ENCODE measurements at places on chromosomes 7 and 10.

GRCh38 chr10:130997267-130998045 is 314.1 kb downstream of the TCERG1L start:
- no peak for DNase-seq

DNA sequence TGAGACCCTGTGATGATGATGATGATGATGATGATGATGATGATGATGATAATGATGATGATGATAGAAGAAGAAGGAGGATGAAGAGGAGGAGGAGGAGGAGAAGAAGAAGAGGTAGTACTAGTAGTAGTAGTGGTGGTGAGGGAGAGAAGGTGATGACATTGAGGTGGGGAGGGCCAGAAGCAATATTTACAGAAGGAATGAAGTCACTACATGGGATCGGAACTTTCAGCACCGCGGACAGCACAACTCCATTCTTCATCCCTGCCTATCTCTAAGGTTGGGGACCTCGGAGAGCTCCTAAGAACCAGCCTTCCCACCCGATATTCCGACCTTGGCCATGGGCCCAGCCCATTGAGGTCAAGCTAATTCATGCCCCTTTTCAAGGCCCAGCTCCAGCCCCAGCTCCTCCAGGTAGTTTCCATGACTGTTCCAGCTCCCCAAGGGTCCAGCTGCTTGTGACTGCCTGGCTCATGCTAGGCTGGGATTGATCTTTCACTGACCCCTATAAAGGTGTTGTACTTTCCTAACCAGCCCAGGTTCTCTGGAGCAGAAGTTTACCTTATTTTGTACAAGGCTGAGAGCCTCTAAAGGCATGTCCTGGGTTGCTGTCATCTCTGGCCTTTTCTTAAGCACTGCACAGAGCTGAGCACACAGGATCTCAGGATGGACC is 10.3 kb downstream of the CRHR2 start:
- DNase-seq = no peak

DNA sequence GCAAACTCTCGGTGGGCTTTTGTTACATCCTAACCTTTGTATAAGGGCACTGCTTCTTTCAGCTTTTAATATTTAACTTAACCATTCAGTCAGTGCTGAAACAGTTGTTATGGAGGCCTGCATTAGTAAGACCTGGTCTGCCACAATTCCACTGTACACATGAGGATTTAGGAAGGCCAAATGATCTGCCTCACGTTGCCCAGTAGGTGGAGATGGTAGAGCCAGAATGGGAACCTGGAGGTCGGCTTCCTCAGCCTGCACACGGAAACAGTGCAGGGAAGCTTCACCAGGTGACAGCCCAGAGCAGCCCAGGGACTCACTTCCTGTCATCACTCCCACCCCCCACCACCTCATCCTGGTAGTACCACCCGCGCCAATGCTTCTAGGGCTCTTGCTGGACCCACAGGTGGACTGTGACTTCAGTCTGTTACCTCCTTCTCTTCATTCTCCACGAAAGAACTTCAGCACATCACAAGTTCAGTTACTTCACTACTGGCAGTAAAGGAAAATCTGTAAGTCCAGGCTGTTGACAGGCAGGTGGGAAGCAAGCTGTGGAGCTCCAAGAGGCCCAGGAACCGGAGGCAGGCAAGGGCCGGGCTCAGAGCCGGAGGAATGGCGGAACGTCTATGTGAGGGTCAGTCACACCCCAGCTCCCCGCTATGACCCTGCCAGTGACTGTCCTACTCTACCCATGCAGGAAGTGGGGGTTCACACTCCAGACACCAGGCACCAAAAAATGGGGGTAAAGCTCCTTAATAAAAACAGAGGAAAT is 480.3 kb upstream of the C7orf33 start:
- DNase-seq = no peak

DNA sequence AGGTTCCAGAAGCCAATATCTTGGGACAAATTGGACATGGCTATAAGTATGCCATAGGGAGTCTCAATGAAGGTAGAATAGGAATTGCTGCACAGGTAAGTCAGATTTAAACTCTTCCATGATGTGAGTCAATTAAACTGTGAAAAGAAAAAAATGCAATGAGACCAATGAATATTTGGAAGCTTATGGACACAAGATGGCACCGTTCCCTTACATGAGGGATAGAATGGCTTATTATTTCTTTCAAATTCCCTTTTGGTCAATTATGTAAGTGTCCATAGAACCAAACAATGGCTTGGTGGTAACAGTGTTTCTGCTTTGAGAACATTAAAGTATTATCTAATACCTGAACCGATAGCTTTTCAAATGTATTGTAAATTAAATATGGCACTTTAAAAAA is 35.6 kb downstream of the ACADSB start:
- no peak for DNase-seq

DNA sequence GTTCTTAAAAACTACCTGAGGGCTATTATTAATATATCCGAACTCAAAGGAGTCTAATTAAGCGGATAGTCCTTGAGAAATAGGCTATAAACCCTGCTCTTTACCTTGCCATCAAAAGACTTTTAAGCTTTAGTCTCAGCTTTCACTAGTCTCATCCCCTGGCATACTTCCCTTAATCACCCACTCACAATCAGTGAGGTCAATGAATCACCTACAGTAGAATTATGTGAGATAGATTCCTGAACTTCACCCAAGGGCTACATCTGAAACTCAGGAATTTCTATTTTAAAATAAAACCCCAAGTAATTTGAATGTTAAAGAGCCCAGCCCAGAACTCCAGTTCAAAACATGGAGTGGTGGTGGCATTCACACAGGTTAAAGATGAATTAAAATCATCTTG is 108.7 kb downstream of the ETV1 start:
- DNase-seq = no peak

DNA sequence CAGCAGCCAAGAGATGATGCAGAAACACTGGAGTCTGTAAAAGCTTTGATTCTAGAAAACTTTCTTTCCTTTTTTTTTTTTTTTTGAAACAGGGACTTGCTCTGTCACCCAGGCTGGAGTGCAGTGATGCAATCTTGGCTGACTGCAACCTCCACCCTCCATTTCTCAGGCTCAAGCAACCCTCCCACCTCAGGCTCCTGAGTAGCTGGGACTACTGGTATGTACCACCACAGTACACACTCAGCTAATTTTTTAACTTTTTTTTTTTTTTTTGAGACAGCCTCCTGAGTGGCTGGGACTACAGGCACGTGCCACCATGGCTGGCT is 17.0 kb upstream of the BAG3 start:
- no peak for DNase-seq

DNA sequence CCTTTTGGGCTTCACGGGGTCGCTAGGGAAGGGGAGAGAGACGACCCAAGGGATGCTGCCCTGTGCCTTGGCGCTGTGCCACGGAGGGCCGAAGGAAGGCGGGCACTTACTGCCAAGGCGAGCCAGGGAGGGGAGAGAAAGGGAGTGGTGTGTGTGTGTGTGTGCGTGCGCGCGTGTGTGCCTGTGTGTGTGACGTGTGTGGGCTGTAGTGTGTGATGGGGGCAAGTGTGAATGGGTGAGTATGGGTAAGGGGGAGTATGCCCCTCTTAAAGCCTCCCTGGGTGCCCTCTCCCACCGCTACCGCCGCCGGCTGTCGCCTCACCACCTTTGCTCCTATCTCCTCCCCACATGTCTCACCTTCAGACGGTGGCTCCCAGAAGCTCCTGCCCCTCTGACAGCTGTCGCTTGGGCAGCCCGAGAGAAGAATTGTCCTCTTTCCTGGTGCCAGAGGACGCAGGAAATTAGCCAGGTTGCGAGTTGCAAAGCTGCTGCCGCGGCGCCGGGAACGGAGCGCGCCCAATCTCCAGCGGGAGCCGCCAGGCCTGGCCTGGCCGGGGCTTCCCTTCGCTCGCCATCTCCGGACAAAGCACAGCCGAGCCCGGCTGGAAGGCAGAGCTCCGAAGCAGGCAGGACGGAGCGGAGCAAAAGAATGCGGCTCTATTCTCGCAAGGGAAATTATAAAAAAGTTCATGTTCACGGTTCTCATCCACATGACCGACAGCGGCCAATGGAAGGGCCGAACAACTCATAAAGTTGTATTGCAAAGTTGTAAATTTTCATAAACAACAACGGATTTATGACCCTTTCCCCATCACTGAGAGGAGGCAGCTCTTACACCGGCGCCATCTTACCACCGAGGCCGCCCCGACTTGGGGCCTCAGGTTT is at the start of gene HOXA3:
Gene HOXA3, minus strand, starts transcription at position 653 of the 885 bp plus-strand sequence. CDS start 41,943 bp downstream, outside the sequence.
- no peak for DNase-seq

DNA sequence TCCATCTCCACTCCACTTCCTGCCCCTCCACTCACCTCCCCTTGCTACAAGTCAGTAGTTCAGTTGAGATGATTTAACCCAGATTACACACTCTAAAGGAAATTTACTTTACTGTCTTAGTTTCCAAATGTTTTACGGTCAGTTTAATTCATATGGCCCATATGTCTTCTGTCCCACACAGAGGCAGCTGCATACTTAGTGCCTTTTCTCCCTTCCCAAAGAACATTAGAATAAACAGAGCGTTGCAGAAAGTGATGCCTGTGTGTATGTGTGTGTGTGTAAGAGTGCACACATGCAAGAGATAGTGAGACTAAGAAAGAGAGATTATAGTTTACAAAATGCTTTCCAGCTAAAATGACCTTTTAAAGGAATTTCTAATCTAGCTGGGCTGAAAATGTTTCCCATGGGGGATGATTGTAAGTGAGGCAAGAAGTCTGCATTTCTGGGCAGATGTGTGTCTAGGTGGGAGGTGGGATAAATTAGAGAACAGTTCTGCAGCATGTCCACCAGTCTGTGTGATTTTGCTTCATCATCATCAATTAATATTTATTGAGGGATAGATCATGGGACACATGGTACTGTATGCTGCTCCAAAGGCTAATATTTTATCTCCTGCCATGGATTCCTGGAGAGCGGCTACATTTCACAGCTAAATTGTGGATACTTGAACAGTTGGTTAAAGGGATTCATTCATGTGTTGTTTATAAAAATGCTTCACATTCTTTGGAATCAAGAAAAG is 81.5 kb downstream of the NXPH1 start:
- DNase-seq = no peak

DNA sequence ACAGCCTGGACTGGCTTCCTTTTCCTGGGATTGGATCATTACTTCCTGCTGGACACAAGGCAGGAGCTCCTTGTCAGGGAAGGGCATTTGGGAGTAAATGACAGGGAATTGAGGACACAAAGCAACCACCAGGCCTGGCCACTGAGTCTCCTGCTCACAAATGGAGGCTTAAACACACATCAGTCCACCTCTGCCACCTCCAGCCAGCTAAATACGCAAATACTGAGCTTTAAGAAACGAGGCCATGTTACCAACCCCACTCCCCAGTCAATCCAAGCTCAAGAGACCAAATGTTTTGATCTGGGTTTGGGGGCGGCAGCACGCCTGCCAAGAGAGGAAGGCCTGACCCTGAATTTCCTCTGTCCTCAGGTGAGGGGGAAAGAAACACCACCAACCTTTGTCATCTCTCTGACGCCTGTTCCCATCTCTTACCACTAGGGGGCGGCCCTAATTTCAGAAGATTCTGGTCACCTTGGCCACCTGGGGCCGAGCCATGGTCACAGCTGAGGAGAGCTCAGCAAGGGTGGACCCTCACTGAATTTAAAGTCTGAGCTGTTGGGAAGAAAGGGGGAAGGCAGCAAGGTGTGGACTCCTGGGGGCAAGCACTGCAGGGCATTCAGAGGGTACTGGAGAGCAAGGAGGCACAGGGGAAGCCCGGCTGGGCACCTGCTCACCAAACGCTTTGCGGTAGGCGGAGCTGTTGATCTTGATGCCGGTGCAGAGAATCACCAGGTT is 16.5 kb downstream of the AIFM2 start:
- no peak for DNase-seq

DNA sequence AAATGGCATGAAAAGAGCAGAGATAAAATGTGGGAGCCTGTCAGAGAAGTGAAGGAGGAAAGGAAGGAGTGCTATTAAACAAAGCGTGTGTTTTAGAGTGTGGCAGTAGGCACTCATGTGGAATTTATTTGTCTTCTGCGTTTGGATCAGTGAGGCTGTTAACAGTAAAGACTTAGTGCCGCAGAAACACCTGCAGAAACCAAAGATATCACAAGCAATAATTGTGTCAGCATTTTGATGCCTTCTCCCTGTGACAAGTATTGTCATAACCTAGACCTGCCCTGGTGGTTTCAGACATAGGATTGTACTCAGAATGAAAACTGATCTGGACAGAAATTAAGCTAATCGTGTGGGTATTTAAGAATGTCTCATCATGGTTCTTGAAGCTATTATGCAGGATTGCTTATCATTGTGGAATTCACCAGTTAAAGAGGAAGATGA is 191.0 kb downstream of the CAMK1D start:
- DNase-seq = no peak

- DNase-seq = no peak
Observed at GRCh38 chr7:1445341-1445740, 13.9 kb downstream of the MICALL2 start.

DNA sequence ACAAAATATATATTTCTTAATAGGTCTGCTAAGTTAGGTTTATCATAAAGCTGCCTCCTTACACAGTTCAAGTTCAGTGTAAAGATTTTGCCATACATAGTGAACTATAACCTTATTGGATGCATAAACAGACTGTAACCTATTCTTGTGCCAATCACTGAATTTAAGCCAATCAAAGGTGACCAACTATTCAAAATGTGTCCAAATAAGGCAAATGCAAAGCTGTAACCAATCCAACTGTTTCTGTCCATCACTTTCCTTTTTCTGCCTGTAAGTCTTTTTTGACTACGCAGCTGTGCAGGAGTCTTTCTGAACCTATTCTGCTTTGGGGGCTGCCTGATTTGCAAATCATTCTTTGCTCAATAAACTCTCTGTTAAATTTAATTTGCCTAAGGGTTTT is 11.6 kb upstream of the DNMBP start:
- no peak for DNase-seq

DNA sequence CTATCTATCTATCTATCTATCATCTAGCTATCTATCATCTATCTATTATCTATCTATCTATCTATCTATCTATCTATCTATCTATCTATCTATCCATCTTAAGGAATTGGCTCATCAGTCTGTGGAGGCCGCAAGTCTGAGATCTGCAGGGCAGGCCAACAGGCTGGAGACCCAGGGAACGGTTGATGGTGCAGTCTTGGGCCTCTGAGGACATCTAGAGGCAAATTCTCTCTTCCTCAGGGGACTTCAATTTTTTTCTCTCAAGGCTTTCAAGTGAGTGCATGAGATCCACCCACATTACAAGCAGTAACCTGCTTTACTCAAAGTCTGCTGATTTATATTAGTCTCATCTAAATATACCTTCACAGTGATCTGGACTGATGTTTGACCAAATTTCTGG is 197.0 kb downstream of the GLRX3 start:
- DNase-seq = no peak

- DNase-seq = no peak
Observed at GRCh38 chr7:1297017-1297960, 64.6 kb downstream of the UNCX start.

GRCh38 chr7:149624006-149624405 is 126.4 kb upstream of the ZNF746 start:
- peak; percentile 17 for DNase-seq

- DNase-seq = no peak
Observed at GRCh38 chr7:23410446-23411183, 59.7 kb downstream of the IGF2BP3 start.

- DNase-seq = no peak
Observed at GRCh38 chr10:122630526-122630925, 69.1 kb downstream of the C10orf120 start.

DNA sequence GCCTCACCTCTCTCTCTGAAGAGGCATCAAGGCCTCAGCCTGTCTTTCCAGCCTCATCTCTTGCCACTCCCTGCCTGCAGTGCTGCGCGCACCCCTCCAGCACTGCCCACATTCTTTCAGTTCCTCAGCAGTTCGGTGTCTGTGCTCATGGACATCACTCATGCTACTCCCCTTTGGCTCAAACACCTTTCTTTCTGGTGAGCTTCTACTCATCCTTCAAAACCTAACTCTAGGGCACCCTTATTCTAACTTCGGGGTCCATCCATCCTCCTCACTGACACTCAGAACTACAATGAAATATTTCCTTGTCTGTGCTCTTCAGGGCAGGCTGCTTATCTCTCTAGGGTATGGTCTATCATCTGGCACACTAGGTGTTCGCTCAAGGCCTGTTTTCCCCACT is 169.9 kb upstream of the BMPER start:
- no peak for DNase-seq

Data from stimulated activated CD8-positive, alpha-beta memory T cell treated with anti-CD3 and anti-CD28 coated beads, Interleukin-7, amount 100 ng/mL, for 1 hour (primary cell).